ENCODE measurements at places on chromosomes 5 and 9. TPM values are rescaled to one million over a fixed set of nuclear protein-coding genes. Genes with fewer than 3 reads are reported as not detected.

CKMT2 gene
- 6.9 TPM for total RNA-seq

ENHO gene
- 0.26 TPM for total RNA-seq

- DNase-seq: no peak
Measured at GRCh38 chr9:114902786-114903524, 27.4 kb downstream of the TNFSF8 start.

DNA sequence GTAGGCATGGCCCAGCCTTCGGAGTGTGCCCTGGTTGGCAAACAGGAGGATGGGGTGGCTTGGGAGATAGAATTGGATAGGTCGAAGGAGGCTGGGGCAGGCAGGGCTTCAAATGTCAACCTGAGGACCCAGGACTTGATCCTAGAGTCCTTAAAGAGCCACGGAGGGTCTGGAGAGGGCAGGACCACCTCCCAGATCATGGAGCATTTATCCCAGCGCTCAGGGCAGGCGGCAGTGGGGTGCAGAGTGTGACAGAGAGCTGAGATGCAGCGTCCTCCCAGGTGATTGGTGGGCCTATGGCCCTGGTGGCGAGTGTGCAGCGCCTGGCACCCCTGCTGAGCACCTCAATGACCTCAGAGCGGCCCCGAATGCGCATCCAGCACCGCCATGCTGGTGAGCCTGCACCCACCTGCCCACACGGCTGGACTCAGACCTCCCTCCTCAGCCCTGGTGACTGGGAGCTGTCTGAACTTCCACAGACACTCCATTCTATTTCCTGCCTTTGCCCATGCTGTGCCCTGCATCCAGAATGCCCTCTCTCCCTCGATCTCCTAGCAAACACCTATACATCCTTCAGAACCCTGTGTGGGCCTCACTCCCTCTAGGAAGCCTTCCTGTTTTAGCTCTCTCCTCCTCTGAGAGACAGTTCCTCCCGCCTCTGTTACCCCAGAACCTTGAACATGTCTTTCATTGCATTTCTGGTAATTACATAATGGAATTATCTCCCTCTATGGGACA lies 6.3 kb downstream of the ADGRD2 start:
- no peak for DNase-seq

DNA sequence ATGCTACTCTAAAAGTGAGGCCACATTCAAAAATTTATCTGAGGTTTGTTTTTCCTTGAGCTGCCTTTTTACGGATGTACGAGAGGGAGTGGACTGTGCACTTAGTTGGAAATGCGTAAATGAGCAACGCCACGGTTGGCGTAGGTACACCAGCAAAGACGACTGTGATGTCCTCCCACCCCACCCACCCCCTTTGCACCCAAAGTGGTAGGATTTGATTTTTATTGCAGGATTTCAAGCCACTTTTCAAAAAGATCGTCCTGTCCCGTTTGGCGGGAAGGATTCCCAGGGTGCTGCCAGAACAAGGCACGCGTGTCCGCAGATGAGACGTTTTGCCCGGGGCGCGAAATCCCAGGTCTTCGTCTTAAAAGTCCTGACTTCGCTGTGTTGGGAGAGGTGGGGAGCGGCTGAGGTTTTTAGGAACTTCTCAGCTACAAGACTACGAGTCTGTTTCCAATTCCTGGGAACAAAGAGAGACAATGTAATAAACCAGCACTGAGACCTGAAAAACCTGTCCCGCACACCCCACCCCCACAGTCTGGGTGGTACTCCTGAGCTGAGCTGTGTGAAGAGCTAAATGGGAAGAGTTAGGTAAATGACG lies 1.0 kb upstream of the TLE1 start:
- DNase-seq: no peak
